ENCODE measurements at places on chromosomes 5 and 9.

DNA sequence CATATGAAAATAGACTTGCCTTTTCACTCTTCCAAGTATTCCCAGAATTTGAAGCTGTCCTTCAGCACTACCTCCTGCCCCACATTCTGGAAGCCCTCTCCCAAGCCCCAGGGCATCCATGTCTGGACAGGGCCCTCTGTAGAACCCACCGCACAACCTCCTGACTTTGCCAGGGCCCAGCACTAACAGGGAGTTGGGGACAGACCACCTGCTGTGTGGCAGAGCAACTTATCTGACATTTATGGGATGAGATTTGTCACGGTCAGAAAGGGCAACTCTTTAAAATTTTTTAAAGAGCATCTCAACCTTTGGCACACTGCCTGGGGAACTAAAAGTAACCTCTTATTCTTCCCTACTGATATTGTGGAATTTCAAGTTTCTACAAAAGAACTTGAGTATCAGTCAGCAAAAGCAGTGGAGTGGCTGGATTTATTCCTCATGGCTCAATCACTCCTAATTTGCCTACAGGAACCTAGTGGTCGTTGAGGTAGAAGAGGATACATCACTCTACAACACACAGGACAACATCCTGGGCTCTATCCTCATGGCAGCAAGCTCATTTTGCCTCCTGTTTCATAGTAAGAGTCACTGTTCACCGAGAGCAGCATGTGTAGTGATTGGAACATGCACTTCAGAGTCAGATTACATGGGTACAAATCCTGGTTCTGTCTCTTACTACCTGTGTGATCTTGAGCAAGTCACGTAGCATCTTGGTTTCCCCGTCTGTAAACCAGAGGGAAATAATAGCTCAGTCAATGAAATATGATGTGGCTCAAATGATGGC is 285.3 kb downstream of the ENC1 start:
- DNase-seq = no peak

GRCh38 chr5:170740551-170741205 is 42.8 kb upstream of the GABRP start:
- no peak for DNase-seq

- no peak for DNase-seq
Measured at GRCh38 chr5:150948539-150948938, 43.8 kb upstream of the ZNF300 start.

- no peak for DNase-seq
Measured at GRCh38 chr5:126811515-126812198, 34.7 kb downstream of the LMNB1 start.

GRCh38 chr9:124488641-124489210 is 18.5 kb downstream of the NR5A1 start:
- DNase-seq = no peak

DNA sequence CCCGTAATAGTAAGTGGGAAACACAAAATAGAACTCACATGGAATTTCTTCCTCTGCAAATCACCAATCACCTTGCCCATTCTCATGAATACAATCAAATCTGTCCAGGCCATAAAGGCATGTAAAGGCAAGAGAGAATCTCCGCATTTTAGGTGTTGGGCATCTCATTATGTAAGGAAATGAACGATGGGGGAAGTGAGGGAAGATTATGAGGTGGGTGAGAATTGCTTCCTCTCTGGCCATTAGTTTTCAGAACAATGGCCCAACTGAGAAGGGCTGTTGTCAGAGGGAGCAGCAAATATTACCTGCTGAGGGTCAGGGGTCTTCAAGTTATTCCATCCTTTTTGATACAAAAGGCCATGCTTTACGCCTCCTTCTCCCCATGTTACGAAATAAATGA is 455.1 kb downstream of the ARHGEF28 start:
- DNase-seq = no peak

DNA sequence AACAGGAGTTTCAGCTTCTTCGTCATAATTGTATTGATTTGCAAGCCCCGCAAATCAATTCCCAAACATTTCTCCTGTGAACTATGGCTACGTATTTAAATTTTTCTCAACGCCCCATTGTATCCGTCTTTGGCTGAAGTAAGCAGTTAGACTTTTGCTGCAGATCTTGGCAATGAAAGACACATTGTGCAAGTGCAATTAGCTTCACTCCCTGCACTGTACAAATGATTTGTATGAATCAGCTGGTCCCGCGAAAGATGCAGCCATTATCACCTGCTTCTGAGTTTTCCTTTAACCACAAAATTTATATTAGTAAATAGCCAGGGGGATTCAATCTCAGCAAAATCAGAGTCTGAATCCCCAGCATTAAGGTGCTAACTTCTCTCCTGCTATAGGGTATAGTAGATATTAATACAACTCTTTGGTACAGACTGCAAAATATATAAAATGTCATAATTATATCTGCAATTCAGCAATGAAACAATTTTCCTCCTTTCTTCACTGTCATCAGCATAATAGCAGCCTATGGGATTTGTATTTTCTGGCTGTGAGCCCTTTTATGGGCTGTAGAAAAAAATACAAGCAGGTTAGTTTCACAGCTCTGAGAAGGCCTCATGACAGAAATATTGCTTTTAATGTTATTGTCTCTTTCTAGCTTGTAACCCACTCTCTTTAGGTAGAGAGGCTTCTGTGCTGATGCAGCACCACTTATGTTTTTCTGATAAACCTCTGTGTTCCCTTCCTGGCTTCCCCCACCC is 68.4 kb upstream of the SMARCA2 start:
- DNase-seq = no peak

- no peak for DNase-seq
Measured at GRCh38 chr5:136853971-136854370, 488.6 kb upstream of the TRPC7 start.

DNA sequence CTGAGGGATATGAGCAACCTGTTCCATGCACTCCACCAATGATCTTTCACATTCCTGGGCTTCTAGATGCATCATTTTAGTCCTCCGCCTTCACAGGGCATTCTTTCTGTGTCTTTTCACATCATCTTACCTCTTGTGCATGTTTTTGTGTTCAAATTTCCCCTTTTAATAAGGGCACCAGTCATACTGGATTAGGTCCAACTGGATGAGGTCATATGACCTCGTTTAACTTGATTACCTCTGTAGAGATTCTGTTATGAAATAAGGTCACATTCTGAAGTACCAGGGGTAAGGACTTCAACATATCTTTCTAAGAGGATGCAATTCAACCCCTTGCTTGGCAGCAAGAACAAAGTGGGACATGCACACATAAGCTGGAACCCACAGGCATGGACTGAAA is 335.3 kb upstream of the TLE4 start:
- DNase-seq = no peak

GRCh38 chr5:13278148-13278547 is 666.3 kb downstream of the DNAH5 start:
- no peak for DNase-seq

DNA sequence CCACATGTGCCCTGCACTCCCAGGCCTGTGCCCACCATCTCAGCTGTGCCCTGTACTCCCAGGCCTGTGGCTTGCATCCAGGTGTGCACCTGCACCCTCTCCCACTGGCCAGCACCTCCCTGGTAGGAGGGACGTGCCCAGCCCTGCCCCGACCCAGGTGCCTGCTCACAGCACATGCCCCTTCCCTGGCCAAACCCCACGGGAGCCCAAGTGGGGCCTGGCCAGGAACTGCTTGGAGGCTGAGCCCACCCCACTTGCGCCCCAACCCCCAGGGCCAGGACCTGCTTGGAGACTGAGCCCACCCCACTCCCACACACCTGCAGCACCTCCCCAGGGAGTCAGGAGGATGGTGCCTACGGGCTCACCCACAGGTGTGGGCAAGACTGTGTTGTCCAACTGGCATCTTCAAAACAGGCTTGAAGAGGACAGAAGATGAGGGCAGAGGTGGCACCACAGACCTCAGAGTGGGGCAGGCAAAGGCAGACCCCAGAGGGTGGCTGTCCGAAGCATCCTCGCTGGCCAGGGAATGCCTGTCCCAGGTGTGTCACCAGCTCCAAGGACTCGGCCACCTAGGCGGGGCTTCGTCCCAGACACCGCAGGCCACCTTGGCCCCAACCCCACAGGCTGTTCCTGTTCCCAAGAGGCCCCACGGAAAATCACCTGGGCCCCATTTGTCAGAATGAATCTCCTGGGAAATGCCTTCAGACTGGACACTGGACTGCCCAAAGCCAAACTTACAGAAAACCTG is 10.8 kb downstream of the ZDHHC11B start:
- no peak for DNase-seq

GRCh38 chr9:134607971-134608370 is 33.6 kb upstream of the COL5A1 start:
- DNase-seq = no peak

- no peak for DNase-seq
Measured at GRCh38 chr5:37722236-37723161, 117.3 kb downstream of the GDNF start.

- DNase-seq = no peak
Measured at GRCh38 chr5:1502737-1503120, 21.0 kb downstream of the LPCAT1 start.

- DNase-seq = no peak
Measured at GRCh38 chr9:70410368-70410767, 4.1 kb downstream of the KLF9 start.

GRCh38 chr9:33146298-33146697 is 20.8 kb downstream of the B4GALT1 start:
- no peak for DNase-seq

DNA sequence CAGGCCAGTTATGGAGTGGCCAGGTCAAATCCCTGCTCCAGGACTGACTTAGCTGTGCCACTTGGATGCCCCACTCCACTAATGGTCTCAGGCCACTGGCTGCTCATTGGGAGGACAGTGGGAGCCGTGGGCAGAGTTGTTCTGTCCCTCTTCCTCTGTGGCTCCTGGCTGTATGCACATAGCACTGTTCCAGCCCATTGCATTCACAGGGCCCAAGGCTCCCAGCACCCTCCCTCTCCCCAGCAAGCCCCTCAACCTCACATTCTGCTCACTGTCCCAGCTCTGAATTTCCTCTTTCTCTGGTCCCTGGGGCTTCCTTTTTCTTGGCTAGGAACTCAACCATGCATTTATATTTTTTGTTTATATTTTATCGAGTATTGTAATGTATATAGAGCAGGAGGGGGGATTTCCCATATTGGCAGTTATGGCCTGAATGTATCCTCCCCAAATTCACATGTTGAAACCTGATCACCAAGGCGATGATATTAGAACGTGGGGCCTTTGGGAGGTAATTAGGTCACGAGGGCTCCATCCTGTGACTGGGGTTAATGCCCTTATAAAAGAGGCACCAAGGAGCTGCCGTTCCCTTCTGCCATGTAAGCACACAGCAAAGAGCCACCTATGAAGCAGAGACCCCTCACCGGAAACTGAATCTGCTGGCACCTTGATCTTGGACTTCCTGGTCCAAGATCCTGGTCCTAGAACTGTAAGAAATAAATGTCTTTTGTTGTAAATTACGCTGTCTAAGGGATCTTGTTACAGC is 17.0 kb upstream of the MVB12B start:
- no peak for DNase-seq

- DNase-seq = no peak
Measured at GRCh38 chr5:36535378-36535777, 71.0 kb upstream of the SLC1A3 start.

DNA sequence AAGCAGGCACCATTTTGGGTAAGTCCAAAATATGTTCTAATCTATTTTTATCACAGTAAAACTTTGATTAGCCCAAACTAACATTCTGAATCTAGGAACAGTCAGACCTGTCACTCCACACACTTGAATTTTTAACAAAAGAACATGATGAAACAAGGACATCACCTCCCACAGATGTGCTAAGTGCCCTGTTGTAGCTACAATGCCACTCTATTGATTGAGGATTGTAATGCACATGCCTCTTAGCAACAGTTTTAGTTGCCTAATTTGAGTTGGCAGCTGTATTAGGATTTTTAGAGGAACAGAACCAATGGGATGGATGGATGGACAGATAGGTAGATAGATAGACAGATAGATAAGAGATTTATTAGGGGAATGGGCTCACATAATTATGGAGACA is 20.3 kb upstream of the RNF20 start:
- DNase-seq = no peak

DNA sequence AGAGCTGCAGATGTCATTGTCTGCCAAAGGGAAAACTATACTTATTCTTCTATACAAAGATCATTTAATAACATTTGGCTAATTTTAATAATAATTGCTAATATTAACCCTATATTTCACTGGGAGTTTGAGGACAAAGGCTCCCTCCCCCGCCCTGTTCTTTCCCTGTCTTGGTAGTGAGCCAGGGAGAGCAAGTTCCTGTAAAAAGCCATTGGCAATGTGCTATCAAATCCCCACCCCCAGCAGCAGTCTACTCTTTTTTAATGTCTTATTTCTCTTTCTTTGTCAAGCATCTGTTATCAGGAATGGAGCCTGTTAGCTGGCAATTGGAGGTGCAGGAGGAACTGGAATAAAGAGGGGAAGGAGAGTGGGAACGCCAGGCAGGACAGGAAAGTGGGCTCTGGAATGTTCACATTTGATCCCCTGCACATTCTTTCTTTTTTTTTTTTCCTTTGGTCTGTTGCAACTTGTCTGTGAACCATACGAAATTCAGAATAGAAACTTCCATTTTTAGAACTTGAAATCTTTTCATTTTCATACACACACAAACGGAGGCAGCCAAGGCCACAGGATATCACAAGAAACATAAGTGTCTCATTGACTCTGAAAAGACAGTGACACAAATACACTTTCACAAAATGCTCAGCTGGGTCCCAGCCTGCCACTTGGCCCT is 664.8 kb upstream of the ZNF608 start:
- DNase-seq = no peak

DNA sequence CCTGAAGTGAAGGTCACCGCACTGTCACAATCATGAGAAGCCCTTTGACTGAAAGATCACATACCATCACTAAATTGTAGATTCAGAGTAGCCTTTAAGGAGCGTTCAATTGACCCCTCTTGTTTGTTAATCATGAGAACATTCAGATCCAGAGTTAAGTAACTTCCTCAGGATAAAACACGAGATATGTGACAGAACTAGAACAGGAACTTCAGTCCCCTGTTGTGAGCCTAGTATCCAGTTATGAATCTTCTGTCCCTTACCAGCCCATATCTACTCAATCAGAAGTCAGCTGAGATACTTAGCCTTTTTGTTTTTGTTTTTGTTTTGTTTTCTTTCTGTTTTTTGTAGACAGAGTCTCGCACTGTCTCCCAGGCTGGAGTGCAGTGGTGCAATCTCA is 547.3 kb downstream of the DTWD2 start:
- no peak for DNase-seq

- DNase-seq = no peak
Measured at GRCh38 chr9:131801810-131802209, 61.9 kb upstream of the RAPGEF1 start.

DNA sequence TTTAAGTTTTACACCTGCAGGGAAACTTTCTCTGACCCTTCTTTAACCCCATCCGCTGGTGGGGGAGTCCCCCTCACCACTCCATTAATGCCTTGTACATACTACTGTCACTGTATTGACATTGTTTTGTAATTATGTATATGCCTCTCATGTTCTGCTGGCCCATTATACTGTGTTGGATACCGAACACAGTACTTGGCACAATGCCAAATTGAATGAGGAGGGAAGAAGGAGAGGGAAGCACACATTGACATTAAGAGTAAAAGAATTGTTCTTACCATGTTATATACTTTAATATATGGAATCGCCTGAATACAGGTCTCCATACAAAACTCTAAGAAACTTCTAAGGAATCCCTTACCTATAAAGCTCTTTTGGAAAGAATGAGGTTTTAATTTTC is 73.6 kb upstream of the GRHPR start:
- no peak for DNase-seq
